NCI-H526 treated with DMSO at 0.1 percent for 48 hours (cell line): ENCODE measurements at places on chromosomes 16 and 17.

DNA sequence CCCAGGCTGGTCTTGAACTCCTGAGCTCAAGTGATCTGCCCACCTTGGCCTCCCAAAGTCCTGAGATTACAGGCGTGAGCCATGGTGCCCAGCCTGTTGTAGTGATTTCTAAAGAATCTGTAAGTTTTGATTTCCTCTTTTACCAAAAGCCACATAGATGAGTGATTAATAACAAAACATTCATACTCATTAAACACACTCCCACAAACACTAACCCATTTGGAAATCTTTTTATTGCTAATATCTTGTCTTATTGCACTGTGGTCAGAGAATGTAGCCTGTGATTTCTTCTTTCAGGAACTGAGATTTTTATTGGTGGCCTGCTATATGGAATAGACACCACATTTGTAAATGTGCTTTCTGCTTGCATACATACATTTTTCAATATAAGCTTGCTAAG lies 31.6 kb downstream of the MYH10 start:
- no peak for DNase-seq

GRCh38 chr17:59688496-59688895 lies 18.7 kb downstream of the PTRH2 start:
- no peak for DNase-seq

- DNase-seq = no peak
Observed at GRCh38 chr16:162271-162991, 3.3 kb upstream of the HBM start.

DNA sequence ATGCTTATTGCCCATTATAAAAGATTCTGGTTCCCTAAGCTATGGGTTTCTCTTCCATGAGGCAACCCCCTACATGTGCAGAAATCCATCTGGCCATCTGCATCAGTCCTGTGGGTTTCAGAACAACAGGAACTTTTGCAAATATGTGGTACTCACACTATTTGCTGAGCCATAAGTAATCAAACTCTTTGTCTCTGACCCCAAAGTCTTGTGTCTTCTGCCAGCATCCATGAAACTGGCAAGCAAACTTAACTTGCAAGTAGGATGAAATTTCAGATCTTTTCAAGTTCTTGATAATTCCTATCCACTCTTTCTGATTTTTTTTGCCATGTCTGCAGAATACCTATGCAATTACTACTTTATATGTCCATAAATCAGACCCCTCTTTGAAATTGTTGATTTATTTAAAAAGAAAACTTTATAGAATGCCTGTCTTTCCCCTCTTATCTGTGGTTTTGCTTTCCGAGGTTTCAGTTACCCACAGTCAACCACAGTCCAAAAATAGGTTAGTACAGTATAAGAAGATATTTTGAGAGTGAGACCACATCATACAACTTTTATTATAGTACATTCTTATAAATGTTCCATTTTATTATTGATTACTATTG lies 158.4 kb upstream of the IRX3 start:
- DNase-seq = no peak

GRCh38 chr17:82024859-82025258 lies 1.8 kb downstream of the LRRC45 start:
- DNase-seq = no peak

DNA sequence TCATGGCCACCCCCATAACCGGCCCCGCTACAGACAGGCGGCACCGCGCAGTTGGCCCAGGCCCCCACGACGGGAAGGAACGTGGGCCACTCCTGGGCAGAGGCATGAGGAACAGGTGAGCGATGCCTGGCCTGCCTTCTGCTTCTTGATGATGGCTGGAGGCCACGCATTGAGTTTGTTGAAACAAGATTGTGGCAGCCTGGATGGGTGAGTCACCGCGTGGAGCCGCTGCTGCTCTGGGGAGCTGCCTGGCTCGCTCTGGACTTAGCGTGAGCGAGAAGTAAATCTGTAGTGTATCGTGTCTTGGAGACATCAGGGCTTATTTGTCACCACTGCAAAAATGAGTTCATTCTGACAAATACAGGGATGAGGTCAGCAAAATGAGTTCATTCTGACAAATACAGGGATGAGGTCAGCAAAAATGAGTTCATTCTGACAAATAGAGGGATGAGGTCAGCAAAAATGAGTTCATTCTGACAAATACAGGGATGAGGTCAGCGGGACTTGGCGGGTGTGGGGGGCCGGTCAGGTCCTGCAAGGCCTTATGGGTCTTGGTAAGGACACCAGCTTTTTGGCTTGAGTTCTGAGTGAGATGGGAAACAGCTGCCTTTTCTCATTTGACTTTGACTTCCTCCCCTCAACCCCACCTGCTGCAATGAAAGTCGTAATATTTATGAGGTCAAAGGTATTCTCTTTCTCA lies 93.0 kb downstream of the SEC14L1 start:
- no peak for DNase-seq

DNA sequence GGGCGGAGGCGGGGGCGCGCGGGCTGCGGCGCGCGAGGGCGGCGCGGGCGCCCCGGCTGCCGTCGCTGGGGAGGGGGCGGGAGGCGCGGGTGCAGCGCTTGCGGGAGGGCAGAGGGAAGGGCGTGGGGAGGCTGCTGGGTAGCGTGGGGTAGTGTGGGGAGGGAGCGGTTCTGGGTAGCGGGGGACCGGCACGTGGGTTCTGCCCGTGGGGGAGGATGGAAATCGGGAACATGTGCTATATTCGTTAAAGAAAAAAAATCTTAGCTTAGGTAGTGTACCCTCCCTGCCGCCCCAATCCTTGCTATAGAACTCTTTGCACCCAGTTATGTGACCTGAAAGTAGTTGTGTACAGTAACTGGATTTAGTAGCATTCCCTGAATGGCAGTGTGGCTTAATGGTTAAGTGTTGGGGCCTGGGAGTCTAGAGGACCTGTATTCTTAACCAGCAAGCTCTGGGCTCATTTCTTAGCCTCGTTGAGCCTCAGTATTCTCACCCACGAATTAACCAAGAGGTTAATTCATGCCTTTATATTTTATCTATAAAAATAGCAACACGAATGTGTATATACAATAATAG lies 646 bp downstream of the RABEP1 start:
- no peak for DNase-seq

GRCh38 chr16:66677836-66678235 lies 18.7 kb downstream of the CMTM4 start:
- DNase-seq = no peak
